ENCODE measurements at places on chromosomes 11 and 22.

DNA sequence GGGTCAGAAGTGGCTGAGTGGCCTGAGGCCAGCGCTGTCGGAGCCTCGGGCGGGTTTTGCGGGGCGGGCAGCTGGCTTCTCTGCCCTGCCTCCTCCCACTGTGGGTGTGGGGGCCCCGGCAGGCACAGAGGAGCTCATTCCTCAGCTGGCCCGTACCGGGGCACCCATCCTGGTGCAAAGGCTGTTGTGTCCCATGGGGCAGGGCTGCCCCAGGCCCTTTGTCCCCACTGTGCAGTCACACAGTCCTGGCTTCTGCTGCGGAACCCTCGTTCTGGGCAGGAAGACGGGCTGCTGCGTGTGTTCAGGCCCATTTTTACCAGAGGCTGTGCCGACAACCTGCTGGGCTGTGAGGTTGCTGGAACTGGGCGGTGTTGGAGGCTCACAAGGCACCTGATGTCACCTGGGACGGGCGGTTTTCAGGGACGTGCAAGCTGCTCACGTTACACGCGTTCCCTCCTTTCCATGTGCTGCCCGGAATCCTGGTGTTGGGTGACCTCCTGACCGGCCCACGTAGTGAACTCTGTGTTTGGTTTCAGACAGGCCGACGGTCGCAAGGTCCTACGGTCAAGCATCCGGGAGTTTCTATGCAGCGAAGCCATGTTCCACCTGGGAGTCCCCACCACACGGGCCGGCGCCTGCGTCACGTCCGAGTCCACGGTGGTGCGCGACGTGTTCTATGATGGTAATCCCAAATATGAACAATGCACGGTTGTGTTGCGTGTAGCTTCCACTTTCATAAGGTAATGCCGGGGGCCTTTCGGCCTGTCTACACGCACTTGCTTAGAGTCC lies 5.2 kb downstream of the SELENOO start:
- no peak for DNase-seq

DNA sequence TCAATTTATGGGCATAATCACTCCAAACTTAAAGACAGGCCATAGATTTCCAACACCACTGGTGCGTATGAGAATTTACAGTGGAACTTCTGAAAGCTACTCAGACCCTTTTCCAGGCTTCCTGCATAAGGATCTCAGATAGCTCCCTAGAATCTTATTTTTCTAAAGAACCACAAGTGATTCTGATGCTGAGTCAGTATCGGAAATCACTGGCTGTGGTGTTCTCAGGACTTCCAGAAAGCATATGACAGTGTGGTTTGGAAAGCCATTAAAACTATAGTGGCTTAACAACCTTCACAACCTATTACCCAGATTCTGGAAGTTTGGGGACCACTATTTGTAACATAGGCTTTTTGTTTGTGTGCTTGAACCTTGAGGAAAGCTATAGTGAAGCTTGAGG lies 756.0 kb downstream of the DLG2 start:
- no peak for DNase-seq

- no peak for DNase-seq
Measured at GRCh38 chr22:35620624-35621251, 3.6 kb upstream of the MB start.

DNA sequence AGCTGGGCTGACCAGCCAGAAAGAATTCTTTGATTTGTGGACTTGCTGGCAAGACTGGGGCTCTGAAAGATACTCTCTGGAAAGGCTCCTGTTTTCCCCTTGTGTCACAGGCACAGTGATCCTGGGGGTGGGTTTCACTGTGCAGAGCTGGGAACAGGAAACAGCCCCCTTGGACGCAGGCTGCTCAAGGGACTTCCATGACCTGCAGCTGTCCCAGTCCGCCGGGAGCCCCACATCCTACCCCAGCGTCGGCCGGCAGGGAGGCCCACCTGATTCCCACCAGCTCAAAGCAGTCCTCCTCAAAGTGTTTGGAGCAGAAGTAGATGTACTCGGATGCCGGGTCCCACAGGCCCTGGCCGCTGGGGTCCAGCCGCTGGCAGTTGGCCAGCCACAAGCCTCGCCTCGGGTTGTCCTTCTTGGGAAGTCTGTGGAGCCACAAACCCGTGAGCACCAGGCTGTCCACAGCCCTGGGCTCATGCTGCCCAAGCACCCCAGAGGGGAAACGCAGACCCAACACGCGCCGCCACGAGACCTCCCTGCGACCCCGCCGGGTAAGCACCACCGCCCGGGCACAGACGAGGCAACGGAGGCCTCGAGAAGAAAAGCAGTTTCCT lies 824 bp downstream of the THAP7 start:
- DNase-seq = no peak

DNA sequence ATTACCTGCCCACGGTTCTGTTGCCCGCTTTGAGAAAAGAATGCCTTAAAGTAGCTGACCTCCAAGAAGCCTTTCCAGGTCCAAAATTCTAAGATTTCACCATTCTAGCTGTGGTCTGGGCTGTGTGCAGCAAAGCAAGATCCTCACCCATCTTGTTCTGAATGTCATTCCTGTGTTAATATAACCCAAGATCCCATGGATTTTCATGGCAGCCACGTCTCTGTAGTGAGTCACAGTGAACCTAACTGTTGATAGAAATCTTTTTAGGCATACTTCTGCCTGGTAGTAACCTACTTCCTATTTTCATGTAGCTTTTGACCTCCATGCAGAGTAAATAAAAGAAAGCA lies 210.0 kb downstream of the NAV2 start:
- no peak for DNase-seq

GRCh38 chr11:77519847-77520246 lies 46.0 kb upstream of the PAK1 start:
- DNase-seq = no peak

DNA sequence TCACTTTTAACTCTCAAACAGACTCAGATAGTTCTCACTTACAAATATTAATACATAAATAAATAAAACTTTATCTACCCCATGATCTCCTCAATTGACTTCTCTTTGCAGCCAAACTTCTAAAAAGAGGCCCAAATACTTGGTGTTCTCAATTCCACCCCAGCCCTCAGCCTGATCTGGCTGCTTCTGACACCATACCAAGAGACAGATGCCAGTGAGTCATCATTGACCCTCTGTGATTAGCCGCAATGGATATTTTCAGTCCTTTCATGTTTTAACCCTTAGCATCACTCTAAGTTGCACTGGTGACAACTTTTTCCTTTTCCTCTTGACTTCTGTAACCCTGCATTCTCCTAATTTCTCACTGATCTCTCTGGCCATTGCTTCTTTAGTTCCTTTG lies 184.1 kb upstream of the ARHGAP20 start:
- DNase-seq = peak; percentile 81

GRCh38 chr22:38318792-38319773 lies 1.9 kb upstream of the CSNK1E start:
- DNase-seq = no peak

DNA sequence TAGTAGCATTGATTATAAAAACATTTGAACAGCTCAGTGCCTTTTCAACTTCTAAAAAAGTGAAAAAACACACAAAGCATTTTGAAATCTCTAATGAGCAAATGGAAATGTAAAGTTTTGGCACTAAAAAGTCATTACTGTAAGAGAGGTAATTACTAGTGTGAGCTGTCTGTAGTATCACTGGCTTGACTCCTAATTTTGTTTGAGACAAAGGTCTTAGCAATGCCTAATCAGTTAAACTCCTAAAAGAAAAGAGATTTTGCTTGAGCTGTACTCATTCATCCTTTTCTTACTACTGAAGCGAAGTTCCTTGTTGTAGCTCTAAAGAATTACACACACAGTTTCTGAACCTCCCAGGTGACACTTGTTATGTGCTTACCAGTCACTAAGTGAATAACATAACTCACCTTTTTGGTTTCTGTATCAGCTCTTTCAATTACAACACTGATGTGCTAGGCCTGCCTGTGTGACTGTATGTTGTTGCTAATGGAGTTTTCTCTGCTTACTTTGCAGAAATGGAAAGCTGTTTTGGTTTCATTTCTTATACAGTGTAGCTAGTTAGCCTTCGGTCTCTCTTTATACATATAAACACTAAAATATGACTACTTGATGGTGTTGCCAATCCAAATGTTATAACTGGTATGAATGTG lies 924.4 kb upstream of the TENM4 start:
- no peak for DNase-seq

GRCh38 chr22:28771195-28771791 lies 1.2 kb upstream of the CCDC117 start:
- DNase-seq = no peak

GRCh38 chr11:65425105-65425970 lies 2.7 kb downstream of the NEAT1 start:
- DNase-seq = no peak

DNA sequence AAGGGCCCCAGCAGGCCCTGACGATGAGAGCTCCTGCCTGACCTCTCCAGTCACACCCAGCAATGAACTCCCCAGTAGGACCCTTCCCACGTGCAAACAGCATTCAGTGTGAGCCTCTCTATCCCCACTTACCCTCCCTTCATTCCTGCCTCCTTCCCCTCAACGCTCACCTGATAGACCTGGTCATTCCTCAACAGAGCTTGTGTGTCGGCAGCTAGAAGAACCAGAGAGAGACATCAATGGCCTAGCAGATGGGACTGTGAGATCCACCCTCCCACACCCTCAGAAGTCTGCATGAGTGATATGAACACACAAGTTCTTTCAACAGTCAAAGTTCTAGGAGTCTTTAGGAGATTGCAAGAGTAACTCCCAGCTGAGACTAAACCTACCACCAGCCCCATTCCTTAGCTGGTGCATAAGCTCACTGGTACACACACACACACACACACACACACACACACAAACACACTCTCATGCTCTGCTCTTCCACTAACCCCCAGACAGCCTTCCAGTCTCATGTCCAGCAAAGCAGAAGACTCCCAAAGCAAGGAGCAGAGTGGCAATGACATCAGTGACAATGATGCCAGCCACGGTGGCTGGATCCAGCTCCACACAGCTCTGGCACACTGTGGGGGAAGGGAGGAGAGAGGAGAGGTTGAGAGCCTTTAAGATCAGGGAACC lies 3.1 kb downstream of the CD3D start:
- DNase-seq = no peak

GRCh38 chr11:2670541-2671100 lies 29.2 kb downstream of the KCNQ1OT1 start:
- no peak for DNase-seq

GRCh38 chr22:35076630-35077029 lies 10.7 kb downstream of the ISX start:
- no peak for DNase-seq

GRCh38 chr11:68503251-68503687 lies 42.7 kb downstream of the PPP6R3 start:
- DNase-seq = no peak

- DNase-seq = peak; percentile 8
Measured at GRCh38 chr11:37788141-37788877, 1190.3 kb upstream of the RAG2 start.

DNA sequence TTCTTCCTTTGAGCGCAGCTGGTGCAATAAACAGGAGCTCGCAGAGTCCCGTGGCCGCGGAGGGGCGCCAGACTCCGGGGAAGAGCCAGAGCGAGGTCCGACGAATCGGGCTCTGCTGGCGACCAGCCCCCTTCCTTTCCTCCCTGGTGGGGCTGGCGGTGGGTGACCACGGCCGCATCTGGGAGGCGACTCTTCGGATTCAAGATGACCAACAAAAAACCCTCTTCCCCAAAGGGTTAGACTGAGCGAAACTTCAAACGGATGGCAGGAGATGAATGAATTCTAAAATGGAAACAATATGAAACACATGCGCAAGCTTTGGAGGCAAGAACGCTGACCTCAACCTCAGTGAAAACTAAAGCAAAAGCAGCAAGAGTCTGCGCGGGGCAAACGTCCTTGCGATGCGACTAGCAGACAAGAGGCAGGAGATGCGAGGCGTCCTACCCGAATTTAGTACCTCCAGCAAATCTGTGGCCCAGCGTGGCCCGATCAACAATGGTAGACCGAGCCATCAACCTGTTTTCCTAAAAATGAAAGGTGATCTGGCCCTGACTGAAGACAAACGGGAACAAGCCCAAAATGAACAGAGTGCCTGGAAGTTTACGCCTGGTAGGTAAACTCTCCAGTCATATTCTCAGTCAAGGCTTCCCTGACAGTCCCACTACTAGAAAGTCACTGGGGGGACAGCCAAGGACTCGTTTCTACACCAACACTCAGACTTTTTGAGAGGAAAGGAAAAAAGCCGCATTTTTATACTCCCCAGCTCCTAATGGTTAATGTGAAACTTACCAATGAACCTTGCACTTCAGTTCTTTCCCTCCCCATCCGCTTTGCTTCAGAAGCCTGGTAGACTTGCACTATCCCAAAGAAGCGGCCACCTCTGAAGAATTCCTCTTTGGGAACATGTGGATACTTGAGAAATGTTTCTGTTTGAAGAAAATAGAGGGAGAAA lies 11.6 kb downstream of the MMP3 start:
- DNase-seq = peak; percentile 54

DNA sequence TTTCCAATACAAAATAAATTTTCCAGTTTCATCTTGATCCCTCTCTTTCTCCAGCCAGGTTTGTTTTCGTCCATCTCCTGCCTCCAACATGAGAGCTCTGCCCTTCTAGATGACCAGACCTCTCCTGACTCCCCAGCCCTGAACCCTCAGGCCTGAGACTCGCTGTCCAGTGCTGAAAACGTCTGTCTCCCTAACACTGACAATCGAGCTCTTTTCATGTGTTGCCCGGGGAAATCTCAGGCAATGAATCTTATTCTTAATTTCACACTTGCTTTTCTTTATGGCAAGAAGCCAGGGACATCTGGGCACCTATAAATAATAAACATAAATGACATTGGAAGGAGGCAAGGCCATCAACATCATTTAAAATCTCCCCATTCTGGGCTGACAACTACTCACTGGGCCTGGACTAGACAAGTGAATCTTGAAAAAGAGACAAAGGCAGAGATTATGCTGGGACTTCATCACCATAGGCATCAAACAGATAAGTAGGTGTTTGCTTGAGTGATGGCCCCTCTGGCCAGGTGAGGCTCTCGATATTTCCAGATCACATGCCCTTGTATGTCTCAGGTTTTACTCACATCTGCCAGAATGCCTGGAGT lies 274.5 kb upstream of the B3GAT1 start:
- DNase-seq = peak; percentile 9

GRCh38 chr11:45859661-45860140 lies 12.4 kb downstream of the CRY2 start:
- peak; percentile 87 for DNase-seq

GRCh38 chr11:123407130-123407995 lies 22.7 kb upstream of the GRAMD1B start:
- DNase-seq = peak; percentile 46

DNA sequence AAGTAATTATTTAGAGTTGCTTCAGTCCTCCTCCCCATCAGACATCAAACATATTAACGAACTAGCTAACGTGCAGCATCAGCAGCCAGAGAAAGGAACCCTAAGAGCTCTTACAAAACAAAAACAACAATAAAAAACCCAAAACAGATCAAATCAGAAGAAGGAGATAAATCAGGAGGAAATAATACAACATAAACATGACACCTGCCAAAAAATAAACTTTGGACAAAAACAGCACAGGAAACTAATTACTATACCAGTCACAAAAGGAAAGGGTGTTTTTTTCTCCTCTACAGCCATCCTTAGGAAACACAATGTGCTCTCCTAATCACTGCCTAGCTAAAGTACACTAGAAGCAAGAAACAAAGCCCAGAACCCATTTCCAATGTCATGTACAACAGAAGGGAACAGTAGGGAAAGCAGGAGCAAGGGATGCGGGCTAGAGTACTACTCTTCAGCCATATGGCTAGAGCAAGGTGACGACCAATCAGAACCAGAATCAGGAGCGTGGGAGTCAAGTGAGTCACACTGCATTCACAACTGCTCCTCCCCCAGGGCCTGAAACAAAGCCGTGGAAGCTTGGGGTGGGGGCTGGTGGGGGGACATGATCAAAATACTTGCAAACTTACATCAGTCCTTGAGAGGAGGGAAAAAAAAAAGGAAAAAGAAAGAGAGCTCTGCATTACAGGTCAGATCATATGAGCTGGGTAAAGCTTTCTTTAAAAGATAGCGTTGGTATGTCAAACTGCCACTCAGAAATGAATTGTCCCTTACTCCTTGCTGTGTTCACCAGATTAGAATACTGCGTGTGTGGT lies 60.4 kb downstream of the LARGE2 start:
- DNase-seq = peak; percentile 84

Measured in urothelium cell line (cell line).